ENCODE measurements at places on chromosomes 4 and X.
A peak's percentile ranks its signal among the peaks of the same experiment; 100 is the strongest.

DNA sequence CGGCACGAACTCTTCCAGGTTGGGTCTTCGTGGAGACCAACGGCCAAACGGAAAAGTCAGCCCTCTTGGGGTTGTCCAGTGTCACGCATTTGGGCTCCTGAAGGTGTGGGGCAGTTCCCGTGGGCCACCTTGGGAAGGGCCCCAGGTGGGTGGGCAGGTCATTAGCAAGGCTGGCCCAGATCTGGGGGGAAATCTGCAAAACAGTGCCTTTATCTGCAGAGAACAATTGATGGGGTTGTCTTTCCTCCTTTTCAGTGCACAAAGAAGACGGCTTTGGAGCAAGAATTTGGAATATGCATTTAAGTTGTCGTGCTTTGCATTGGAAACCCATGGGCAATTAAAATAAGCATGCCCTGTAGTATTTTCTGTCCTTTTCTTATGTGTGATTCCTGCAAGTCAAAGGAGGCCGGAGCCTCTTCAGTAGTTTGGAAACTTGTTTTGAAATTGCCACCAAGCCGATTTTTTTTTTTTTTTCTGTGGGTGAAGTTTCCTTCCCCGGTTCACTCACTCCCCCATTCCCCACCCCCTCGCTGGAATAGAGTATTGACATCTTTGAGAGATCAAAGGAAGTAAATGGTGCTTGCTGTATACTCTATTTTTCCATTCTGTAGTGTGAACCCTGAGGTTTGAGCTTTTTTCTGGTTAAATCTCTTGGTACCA is 9.8 kb downstream of the ZIC3 start:
- no peak for DNase-seq

GRCh38 chrX:53133400-53133799 is 39.5 kb downstream of the KANTR start:
- DNase-seq = no peak

- peak; percentile 6 for DNase-seq
Measured at GRCh38 chrX:65821721-65822496, 154.5 kb downstream of the MSN start.

DNA sequence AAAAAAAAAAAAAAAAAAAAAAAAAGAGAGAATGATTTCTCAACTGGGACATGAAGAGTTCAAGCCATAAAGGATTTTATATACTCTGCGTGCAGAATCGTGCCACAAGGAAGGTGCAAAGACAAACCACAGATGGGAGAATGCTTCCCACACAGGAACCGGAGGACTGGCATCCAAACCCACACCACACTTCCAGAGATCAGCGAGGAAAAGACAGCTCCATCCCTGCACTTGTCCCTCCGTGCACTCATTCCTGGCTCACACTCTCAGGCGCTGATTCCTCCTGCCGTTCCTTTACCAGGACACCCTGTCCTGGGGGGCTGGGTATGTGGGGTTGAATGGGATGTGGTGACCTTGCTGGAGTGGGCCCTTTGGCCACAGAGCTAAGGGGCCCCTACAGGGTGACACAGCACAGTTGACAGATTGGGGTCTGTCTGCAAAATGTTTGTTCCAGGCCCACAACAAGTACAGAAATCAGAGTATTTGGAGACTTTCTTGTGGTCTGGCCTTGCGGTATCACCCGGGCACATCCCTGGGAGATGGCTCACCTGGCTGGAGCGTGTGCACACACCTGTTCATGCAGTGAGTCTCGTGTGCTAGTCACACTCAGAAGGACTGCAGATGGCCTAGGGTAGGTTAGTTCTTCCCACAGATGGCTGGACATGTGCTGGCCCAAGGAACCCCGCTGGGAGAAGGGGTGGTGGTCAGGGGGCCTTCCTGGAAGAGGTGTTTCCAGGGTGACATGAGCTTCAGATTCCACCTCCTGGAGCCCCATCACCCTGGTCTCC is 55.4 kb upstream of the GPR78 start:
- DNase-seq = no peak

DNA sequence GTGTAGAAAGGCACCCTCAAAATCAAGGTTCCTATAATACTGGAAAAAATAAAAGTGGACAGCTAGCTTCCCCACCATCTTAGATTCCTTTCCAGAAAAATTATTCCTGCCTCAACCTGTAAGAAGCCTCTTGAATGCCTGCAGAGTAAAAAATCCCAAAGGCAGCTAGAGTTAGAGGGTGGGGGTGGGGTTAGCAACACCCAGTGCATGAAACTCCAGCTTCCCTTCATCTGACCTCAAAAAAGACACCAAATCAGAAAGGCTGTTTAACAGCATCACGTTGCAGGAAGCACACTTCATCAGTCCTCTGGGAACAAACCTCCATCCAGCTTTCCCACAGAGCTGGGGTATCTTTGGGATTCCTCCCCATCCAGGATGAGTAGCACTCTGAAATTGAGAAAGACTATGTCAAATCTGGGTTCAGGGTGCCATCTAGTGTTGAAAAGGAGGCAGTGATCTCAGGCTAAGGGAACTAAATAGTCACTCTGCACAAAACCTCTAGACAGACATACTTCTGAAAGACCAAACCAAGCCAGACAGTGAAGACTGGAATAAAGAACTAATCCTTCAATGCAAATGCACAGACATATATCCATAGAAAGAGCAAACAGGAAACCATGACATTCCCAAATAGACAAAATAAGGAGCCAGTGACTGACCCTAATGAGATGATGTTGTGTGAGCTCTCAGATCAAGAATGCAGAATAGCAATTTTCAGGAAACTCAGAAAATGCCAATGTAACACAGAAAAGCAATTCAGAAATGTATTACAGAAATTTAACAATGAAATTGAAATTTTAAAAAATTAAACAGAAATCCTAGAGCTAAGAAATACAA is 97.9 kb downstream of the ARHGEF9 start:
- DNase-seq = no peak
